CD14-positive monocyte (primary cell): ENCODE measurements at places on chromosomes 5 and 9. TPM values are rescaled to one million over a fixed set of nuclear protein-coding genes. Genes with fewer than 3 reads are reported as not detected.
A peak's percentile ranks its signal among the peaks of the same experiment; 100 is the strongest.

The SPATA6L gene
- polyA plus RNA-seq: not detected in 2 replicates

The IL3 gene
- polyA plus RNA-seq: not detected in 2 replicates

The LEAP2 gene
- 0.88 TPM for polyA plus RNA-seq

The PHYHD1 gene
- not detected for polyA plus RNA-seq

The C5 gene
- polyA plus RNA-seq: 1.2 TPM

The PCDHA5 gene
- polyA plus RNA-seq: not detected in 2 replicates

The PCDHGC3 gene
- polyA plus RNA-seq: not detected in 2 replicates

The PCDHGB7 gene
- polyA plus RNA-seq: 0.03 and 0.04 TPM in 2 replicates

DNA sequence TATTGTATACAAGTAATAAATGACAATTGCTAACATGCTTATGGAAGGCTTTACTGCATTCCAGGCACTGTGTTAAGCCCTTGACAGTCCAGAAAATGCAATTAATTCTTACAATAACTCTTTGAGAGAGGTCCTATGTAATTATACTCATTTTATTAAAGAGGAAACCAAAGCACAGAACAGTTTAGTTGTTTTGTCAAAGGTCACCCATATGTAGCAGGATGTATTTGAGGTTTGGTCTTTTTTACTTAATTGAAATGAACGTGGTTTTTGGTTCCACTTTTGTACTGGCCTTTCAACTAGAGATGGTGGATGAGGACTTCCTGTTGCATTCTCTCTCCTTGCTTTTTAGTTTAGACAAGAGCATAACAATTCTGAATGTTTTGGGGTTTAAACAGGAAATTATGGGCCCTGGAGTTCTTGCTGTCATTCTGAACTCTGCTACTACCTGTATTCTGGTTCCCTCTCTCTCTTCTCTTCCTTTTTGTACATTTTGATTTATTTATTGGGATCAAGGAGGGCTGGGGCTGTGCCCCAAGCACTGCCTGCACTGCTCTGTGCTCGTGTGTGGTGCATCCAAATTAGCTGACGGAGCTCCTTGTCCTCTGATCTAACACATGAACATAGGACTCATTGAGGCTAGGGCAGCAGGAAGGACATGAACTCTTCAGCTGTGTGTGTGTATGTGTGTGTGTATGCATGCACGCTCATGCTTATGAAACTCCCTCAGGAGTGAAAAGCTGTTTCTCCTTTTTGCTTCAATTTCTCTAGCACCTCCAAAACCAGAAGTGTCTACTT lies 47.4 kb downstream of the SLC28A3 start:
- peaks cover 42% of the 10 kb centered on the region for H3K4me1 ChIP-seq
- peak; percentile 77 for DNase-seq
- no peaks in the 10 kb centered on the region for H3K27me3 ChIP-seq
- H3K36me3 ChIP-seq: no peaks in the 10 kb centered on the region
- peak overlapping the region; percentile 80 for H3K27ac ChIP-seq
- no peak overlapping the region for H3K4me3 ChIP-seq

- H3K4me3 ChIP-seq: no peak overlapping the region
- H3K27me3 ChIP-seq: no peaks in the 10 kb centered on the region
- no peaks in the 10 kb centered on the region for H3K36me3 ChIP-seq
- no peaks in the 10 kb centered on the region for H3K4me1 ChIP-seq
Observed at GRCh38 chr5:153782589-153783361, 255.9 kb downstream of the FAM114A2 start.

DNA sequence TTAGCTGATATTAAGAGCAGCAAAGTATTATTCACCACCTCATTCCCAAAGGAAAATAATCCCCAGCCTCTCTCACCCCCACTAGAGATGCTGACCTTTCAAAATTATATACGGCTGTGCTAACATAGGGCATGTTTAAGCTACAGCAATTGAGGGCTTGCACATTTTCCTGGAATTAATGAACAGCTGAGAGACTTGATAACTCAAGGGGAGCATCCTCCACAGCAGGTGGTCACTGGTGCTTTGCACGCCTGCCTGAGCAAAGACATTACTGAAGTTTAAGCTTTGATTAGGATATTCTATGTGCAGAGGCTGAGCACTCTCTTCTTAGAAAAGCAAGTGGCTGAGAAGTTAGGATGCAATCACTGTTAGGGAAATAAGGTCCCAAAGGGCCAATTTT lies 230.9 kb downstream of the FAM114A2 start:
- H3K27me3 ChIP-seq: no peaks in the 10 kb centered on the region
- no peak for DNase-seq
- H3K4me1 ChIP-seq: no peaks in the 10 kb centered on the region
- no peaks in the 10 kb centered on the region for H3K36me3 ChIP-seq
- H3K4me3 ChIP-seq: no peak overlapping the region

GRCh38 chr5:129903466-129904101 lies 681 bp upstream of the CHSY3 start:
- H3K4me3 ChIP-seq: peak overlapping the region; percentile 64
- H3K27ac ChIP-seq: no peak overlapping the region
- H3K36me3 ChIP-seq: no peaks in the 10 kb centered on the region
- H3K4me1 ChIP-seq: peaks cover 9% of the 10 kb centered on the region
- no peak for DNase-seq

GRCh38 chr5:113524927-113525326 lies 11.4 kb downstream of the YTHDC2 start:
- peak; percentile 67 for DNase-seq
- H3K4me1 ChIP-seq: peaks cover 21% of the 10 kb centered on the region
- H3K36me3 ChIP-seq: peaks cover 24% of the 10 kb centered on the region

GRCh38 chr9:107933097-107933496 lies 443.5 kb upstream of the KLF4 start:
- no peaks in the 10 kb centered on the region for H3K27me3 ChIP-seq
- peak; percentile 83 for DNase-seq
- H3K36me3 ChIP-seq: no peaks in the 10 kb centered on the region
- H3K4me3 ChIP-seq: no peak overlapping the region
- peaks cover 54% of the 10 kb centered on the region for H3K4me1 ChIP-seq

DNA sequence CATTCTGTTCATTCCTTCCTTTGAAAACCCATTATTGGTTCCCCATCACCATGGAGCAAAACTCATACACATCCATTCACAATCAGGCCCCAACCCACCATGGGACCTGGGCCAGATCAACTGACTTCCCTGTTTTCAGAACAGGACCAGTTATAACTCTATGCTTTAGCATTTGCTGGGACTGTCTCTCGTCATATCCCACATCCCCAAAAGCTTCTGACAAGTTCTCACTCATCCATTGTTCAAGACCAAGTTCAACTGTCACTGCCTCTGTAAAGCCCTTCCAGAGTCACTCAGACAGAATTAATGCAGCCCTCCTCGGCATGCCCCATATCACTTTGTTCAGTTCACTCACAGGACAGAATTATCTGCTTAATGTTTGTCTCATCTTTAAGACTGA lies 4.0 kb downstream of the FAM169A start:
- no peak overlapping the region for H3K27ac ChIP-seq
- no peaks in the 10 kb centered on the region for H3K36me3 ChIP-seq
- H3K4me3 ChIP-seq: no peak overlapping the region

GRCh38 chr5:72151169-72151568 lies 43.9 kb downstream of the MAP1B start:
- H3K27ac ChIP-seq: no peak overlapping the region
- no peaks in the 10 kb centered on the region for H3K36me3 ChIP-seq
- no peak overlapping the region for H3K4me3 ChIP-seq
- no peaks in the 10 kb centered on the region for H3K4me1 ChIP-seq
- H3K27me3 ChIP-seq: peaks cover 6% of the 10 kb centered on the region
- no peak for DNase-seq

DNA sequence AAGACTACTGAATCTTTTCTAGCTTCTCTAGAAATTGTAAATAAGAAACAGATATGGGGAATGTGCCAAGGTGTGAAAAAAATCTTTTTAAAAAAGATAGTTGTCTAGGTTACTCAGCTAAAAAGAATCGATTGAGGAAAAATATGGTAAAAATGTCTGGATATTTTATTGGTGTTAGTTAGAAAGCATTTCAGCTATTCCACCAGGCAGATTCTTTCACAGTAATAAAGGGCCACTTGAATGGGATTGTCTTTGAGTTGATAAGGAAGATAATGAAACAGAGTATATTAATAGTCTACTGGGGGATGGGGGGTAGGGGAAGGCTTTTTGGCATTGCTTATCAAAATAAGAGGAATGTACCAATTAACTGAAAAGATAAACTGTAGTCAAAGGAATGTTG lies 51.9 kb downstream of the SLIT3 start:
- DNase-seq: no peak
- H3K27ac ChIP-seq: no peak overlapping the region
- no peaks in the 10 kb centered on the region for H3K4me1 ChIP-seq

DNA sequence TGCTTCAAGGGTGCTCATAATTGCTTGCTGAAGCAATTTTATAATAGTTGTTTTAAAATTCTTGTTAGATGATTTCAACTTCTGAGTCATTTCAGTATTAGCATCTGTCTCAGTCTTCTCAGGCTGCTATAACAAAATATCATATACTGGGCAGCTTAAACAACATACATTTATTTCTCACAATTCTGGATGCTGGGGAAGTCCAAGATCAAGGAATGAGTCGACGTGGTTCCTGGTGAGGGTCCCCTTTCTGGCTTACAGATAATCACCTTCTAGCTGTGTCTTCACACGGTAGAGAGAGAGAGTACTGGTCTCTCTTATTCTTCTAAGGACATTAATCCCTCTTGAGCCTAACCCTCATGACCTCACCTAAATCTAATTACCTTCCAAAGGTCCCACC lies 160.4 kb downstream of the SIL1 start:
- DNase-seq: no peak
- H3K27ac ChIP-seq: no peak overlapping the region
- no peaks in the 10 kb centered on the region for H3K27me3 ChIP-seq
- H3K36me3 ChIP-seq: peaks cover 2% of the 10 kb centered on the region
- H3K4me3 ChIP-seq: no peak overlapping the region

DNA sequence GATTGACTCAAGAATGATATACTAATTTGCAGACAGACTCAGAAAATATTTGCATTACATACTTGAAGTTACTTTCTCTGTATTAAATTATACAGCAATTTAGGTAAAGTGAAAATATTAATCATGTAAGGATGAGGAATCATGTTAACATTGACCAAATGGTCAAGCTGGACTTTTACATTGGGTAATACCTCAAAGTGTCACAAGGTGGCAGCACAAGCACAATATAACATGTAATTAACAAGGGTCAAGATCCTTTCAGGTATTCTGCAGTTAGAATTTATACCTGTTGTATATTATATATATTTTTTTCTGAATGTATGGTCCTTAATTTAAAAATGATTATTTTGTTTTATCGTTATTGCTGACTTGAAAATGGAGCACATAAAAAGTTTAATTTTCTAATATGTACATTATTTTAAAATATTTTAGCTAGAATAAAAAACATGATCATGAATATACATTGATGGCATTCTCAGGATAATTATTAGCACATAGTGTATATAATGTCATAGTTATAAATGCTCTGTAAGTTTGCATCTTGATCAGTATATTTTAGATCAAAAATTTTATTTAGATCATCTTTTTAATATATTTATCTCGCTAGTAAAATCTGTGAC lies 8.6 kb downstream of the HAPLN1 start:
- DNase-seq: peak; percentile 55
- H3K27ac ChIP-seq: no peak overlapping the region
- H3K36me3 ChIP-seq: no peaks in the 10 kb centered on the region
- no peak overlapping the region for H3K4me3 ChIP-seq
- peaks cover 6% of the 10 kb centered on the region for H3K27me3 ChIP-seq
- no peaks in the 10 kb centered on the region for H3K4me1 ChIP-seq

DNA sequence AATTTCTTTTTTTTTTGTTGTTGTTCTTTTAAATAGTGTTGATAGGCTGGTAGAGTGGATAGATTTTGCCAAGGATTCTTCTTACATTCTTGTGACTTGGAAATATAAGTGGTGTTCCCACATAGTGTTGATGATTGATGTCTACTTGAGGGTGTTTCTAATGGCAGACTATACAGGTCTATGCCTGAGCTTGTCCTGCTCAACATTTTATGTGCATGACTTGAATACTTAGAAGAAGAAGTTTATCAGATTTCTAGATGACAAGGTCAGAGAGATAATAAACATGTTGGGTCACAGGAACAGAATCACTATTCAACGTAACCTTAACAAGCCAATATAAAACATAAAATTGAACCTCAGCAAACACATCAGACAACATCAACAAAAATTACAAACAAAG lies 24.2 kb downstream of the XRCC4 start:
- no peak overlapping the region for H3K4me3 ChIP-seq
- no peak for DNase-seq
- peaks cover 4% of the 10 kb centered on the region for H3K36me3 ChIP-seq
- no peaks in the 10 kb centered on the region for H3K4me1 ChIP-seq
- H3K27ac ChIP-seq: no peak overlapping the region

DNA sequence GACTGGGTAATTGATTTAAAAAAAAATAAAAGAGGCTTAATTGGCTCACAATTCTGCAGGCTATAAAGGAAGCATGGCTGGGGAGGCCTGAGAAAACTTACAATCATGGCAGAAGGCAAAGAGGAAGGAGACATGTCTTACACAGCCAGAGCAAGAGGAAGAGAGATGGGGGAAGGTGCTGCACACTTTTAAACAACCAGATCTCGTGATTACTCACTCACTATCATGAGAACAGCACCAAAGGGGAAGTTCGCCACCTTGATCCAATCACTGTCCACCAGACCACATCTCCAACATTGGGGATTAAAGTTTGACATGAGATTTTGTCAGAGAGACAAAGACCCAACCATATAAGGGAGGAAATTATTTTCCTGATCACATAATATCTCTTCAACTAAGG lies 138.8 kb upstream of the NR4A3 start:
- H3K36me3 ChIP-seq: no peaks in the 10 kb centered on the region
- DNase-seq: peak; percentile 54

DNA sequence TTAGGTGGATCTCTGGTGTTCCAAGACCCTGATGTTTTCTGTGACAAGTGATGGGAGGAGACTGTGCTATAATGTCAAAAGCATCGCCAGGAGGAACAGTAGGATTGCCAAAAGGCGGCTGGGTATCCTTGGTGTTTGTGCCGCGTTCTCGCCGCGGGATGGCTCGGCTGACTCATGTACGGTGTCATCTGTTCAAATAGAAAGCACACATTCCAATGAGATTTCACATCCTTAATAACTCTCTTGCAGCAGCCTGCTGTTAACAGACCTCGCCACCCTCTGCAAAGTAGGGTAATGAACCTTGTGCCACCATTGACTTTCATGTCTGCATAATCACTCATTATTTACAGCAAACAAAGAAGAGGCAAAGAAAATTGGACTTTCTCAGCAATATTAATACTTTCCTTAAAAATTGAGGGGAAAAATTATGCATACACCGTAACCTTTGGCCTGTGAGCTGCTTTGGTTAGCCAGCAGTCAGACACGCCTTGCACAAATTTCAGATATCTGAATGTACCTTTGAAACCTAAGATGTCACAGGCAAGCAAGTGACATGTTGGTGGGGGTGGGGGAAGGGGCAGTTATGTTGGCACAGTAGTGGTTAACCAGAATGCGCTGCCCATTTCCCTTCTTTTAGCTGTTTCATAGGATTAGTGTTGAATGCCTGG lies 289.4 kb downstream of the EFNA5 start:
- no peak for DNase-seq
- H3K27ac ChIP-seq: no peak overlapping the region

DNA sequence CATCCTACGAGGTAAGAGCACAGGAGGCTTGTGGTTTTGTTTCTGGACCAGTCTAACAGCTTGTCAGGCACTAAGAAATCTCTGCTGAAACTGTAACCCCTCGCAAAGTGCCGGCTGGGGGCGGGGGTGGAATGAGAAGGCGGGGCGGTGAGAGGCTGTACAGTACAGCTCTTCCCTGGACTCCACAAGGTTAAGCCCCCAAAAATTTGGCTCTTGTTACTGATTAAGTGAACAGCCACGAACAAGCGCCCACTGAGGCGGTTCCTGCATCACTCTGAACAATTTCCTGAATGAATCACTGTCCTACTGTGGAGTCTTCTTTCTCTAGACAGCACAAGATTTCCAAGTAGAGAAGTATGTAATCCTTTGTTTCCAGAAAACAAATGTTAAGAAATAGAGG lies 6.8 kb downstream of the FBP2 start:
- H3K36me3 ChIP-seq: no peaks in the 10 kb centered on the region
- H3K27me3 ChIP-seq: no peaks in the 10 kb centered on the region
- DNase-seq: no peak
- no peak overlapping the region for H3K27ac ChIP-seq
